ENCODE measurements at places on chromosomes 11 and 22. TPM values are rescaled to one million over a fixed set of nuclear protein-coding genes. Genes with fewer than 3 reads are reported as not detected.

The RAB39A gene
- total RNA-seq: 0.36 TPM

The TRIM51 gene
- total RNA-seq: not detected

The TYR gene
- total RNA-seq: not detected

The OR8D4 gene
- total RNA-seq: not detected

The BRSK2 gene
- 6.3 TPM for total RNA-seq

The MOV10L1 gene
- not detected for total RNA-seq

The PEX26 gene
- total RNA-seq: 11.4 TPM

The OR10D3 gene
- not detected for total RNA-seq
